ENCODE measurements at places on chromosomes 6 and 20. TPM values are rescaled to one million over a fixed set of nuclear protein-coding genes. Genes with fewer than 3 reads are reported as not detected.

DNA sequence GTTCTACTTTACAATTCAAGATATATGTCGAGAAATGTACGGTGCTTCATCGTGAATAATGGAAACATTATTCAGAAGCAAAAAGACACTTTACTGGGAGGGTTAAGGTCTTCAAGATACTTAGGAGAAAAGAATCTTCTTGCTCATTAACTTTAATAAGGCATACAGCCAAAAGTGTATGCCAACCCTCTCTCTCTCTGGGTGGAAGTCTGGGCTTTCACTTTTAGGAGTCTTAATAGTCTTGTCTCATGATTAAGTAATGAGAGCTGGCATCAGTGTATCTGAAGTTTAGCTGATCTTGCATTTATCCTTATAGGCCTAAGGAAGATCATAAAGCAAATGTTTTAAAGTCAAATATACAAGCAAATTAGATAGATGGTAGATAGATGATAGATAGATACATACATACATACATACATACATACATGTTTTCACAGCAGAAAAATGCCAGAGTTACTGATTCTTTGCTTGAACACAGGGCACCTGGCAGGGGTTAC is 21.5 kb downstream of the OLIG3 start:
- H3K4me3 ChIP-seq: no peak overlapping the region
- peaks cover 48% of the 10 kb centered on the region for H3K27me3 ChIP-seq
- no peaks in the 10 kb centered on the region for H3K4me1 ChIP-seq
- H3K27ac ChIP-seq: no peak overlapping the region
- H3K36me3 ChIP-seq: no peaks in the 10 kb centered on the region
- DNase-seq: no peak

CARMIL1 gene
- total RNA-seq: 17.2 TPM

DNA sequence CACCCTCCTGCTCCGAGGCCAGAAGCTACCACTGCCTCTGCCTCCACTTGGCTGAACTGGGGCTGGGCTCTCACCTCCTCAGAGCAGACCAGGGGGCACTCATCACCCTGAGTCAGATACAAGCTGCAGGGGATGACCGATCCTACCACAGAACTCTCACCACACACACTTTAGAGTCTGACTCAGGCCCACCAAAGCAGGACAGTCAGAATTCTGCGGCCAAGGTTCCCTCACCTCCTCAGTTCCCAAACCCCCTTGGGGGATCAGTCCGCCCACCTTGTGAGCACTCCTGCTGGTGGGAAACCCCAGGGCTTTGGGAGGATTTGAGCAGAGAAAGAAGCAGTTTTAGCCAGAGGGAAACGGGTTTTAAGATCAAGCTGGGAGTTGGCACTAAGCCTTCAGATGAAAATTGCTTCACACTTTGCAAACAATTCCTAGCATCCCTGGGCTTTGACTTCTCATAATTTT is 587.8 kb upstream of the JAG1 start:
- no peak overlapping the region for H3K4me3 ChIP-seq
- H3K27ac ChIP-seq: no peak overlapping the region
- H3K27me3 ChIP-seq: no peaks in the 10 kb centered on the region
- peaks cover 10% of the 10 kb centered on the region for H3K4me1 ChIP-seq
- no peak for DNase-seq

DNA sequence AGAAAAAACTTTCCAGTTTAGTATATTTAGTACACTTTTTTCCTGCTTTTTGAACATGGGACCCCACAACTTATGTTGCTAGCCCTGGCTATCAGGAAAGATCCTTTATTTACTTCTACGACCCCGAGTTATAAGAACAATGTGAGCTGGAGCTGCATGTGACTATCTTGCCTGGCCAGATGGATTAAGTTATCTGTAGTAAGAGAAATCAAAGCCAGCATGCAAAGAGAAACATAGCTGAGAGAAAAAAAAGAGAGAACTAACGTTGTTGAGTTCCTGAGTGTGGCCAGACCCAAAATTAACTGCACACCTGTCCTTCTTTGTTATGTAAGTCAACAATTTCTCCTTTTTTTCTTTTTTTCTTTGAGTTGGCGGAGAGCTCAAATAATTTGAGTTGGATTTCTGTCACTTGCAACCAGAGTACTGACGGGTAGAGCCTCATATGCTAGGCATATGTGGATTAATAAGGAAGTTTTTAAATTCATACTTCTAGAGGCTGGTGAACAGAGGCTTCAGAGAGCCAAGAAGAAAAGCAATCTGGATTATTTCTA is 219.5 kb downstream of the HACE1 start:
- no peaks in the 10 kb centered on the region for H3K27me3 ChIP-seq
- no peak overlapping the region for H3K4me3 ChIP-seq

DNA sequence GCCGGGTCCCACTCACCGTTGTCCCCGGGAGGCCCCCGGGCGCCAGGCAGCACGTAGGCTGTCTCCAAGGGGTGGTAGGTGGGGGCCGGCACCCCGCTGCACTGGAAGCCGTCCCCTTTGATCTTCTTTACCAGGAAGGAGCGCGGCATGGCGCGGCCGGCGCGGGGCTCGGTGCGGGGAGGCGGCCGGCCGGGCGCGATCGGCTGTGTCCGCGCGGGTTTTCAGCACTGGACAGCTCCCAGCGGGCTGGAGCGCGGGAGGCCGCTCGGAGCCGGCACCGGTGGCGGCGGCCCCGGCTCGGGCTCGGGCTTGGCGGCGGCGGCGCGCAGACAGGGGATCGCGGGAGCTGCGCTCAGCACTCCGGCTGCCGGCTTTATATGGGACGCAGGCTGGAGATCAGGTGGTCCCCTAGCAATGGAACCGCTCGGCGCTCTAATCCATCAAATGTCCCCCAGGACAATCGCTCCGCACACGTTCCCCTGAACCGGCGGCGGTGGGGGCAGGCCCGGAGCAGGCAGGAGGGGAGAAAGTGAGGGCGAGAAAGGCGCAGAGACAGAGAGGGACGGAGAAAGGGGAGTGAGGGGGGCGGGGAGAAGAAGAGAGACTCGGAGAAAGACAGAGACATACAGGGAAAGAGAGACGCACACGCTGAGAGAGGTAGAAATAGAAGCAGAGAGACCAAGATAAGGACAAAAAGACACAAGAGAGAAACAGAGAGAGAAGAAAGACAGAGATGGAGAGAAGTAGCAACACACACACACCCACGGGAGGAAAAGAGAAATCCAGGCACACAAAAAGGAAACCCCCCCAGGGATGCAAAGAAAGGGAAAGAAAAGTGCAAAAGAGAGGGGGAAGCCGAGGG is at the start of gene SCRT2:
Gene SCRT2, minus strand, starts transcription at position 350 of the 862 bp plus-strand sequence. Its CDS starts 201 bp downstream, at position 149.
- no peaks in the 10 kb centered on the region for H3K36me3 ChIP-seq
- H3K27me3 ChIP-seq: peaks cover 86% of the 10 kb centered on the region
- peak; percentile 92 for DNase-seq
- H3K27ac ChIP-seq: peak within 1 kb of the TSS; percentile 10

GRCh38 chr6:26318459-26319404 is 46.3 kb upstream of the BTN3A2 start:
- peaks cover 30% of the 10 kb centered on the region for H3K4me1 ChIP-seq
- H3K27me3 ChIP-seq: peaks cover 35% of the 10 kb centered on the region
- peak overlapping the region; percentile 76 for H3K4me3 ChIP-seq
- peak overlapping the region; percentile 5 for H3K27ac ChIP-seq
- no peaks in the 10 kb centered on the region for H3K36me3 ChIP-seq

- no peaks in the 10 kb centered on the region for H3K4me1 ChIP-seq
- no peaks in the 10 kb centered on the region for H3K36me3 ChIP-seq
- peaks cover 70% of the 10 kb centered on the region for H3K27me3 ChIP-seq
- peak overlapping the region; percentile 84 for H3K4me3 ChIP-seq
- peak; percentile 72 for DNase-seq
Observed at GRCh38 chr6:11043378-11043960, 636 bp downstream of the ELOVL2 start.

FITM2 gene
- 7.1 TPM for total RNA-seq

GRCh38 chr6:138145402-138145801 is 16.3 kb upstream of the ARFGEF3 start:
- H3K36me3 ChIP-seq: no peaks in the 10 kb centered on the region
- DNase-seq: no peak
- no peaks in the 10 kb centered on the region for H3K4me1 ChIP-seq
- peaks cover 6% of the 10 kb centered on the region for H3K27me3 ChIP-seq
- no peak overlapping the region for H3K4me3 ChIP-seq
- no peak overlapping the region for H3K27ac ChIP-seq

DNA sequence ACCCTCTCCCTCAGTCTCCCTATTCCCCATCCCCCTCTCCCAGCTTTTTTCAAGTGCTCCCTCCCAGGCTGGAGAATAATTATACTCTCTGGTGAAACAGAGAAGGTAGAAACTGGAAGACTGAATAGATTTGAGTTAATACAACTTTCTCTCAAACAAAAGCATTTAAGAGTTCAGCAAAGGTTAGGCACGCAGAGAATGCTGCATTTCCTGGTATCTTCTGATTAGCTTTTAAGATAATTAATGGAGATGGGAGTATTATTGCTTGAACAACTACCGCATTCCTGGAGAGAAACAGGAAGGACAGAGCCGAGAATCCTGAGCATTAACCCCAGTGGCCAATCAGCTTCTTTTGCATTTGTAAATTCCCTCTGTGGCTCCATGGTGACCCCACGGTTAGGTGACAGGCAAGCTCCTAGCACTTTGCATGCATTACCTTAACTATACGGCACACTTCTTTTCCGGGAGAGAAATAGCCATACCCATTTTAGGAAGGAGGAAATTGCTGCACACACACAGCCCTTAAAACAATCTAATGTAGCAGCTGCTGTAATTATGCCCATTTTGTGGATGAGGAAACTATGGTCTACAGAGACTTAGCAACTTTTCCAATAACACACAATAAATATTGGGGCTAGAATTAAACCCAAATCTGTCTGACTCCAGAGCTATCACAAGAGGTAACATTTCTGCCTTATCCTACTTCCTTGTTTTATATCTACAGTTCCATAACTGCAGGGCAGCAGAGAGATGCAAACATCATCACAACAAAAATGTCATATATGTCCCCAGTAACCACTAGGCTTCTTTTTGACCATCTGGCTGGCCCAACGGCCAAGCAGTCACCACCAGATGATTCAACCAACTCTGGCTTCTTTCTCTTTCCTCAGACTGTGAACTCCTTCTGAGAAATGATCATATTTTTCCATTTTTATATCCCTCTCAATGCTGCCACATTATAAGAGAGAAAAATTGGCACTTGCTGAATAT is 169.9 kb downstream of the CD24 start:
- H3K27ac ChIP-seq: peak overlapping the region; percentile 97
- peak overlapping the region; percentile 76 for H3K4me3 ChIP-seq
- no peak for DNase-seq
- peaks cover 7% of the 10 kb centered on the region for H3K36me3 ChIP-seq
- peaks cover 47% of the 10 kb centered on the region for H3K4me1 ChIP-seq
- no peaks in the 10 kb centered on the region for H3K27me3 ChIP-seq

DNA sequence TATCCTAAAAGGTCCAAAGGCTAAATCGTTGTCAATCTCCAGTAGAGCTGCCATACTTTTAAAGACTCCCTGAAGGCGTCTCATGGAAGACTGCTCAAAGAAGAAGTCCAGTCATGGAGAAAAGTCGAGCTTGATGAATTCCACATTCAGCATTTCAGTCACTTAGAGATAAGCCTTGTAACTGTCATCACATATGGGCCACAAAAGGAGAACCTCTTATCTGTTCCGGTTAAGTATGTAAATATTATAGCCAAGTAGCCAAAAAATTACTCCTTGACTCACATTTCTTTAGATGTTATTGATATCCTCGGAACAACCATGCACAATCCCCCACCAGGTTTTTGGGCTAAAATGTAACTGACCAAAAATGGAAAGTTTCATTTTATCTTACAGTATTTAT is 9.8 kb upstream of the CNKSR3 start:
- H3K4me3 ChIP-seq: no peak overlapping the region
- no peak overlapping the region for H3K27ac ChIP-seq
- H3K4me1 ChIP-seq: peaks cover 17% of the 10 kb centered on the region
- no peak for DNase-seq
- peaks cover 2% of the 10 kb centered on the region for H3K27me3 ChIP-seq

DNA sequence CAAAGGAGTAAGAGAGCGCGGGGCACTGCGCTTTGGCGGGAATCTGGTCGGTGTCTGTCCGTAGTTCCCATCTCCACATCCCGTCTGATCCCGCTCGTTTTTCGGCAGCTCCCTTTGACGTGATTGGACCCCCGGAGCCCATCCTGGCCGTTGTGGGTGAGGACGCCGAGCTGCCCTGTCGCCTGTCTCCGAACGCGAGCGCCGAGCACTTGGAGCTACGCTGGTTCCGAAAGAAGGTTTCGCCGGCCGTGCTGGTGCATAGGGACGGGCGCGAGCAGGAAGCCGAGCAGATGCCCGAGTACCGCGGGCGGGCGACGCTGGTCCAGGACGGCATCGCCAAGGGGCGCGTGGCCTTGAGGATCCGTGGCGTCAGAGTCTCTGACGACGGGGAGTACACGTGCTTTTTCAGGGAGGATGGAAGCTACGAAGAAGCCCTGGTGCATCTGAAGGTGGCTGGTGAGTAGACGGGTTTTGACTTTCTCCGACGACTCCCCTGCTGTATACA is 1.4 kb downstream of the BTN1A1 start:
- peaks cover 64% of the 10 kb centered on the region for H3K27me3 ChIP-seq
- no peaks in the 10 kb centered on the region for H3K36me3 ChIP-seq
- no peak for DNase-seq
- peak overlapping the region; percentile 82 for H3K4me3 ChIP-seq

TEAD3 gene
- 109 TPM for total RNA-seq

DNA sequence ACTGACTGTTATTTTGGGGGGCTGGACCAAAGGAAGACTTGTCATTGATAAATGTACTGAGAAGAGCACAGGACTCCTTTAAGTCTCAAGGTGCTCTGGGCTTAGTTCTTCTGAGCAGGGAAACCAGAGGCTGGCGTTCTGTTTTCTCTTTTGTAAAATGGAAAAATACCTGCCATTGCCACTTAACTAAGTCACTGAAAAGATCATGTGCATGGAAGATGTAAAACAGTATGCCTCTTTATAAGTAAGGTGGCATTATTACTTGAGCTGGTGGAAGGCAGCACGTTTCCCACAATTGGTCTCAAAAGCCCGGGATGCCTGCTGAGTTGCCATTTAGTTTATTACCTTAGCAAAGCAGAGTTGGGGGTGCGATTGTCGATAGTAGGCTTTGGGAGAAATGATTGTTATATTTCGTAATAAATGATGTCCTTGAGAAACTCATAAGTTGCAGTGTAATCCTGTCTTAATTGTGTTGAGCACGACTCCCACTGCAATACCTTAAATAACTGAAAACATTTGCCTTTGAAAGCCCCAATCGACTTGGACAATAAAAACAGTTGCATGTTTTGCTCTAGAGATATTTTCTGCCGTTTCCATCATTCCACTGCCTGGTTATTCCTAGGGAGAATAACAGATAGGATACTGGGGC is 3.6 kb downstream of the JARID2 start:
- H3K36me3 ChIP-seq: peaks cover 6% of the 10 kb centered on the region
- H3K27me3 ChIP-seq: no peaks in the 10 kb centered on the region
- H3K4me3 ChIP-seq: peak overlapping the region; percentile 97
- DNase-seq: no peak
- peak overlapping the region; percentile 98 for H3K27ac ChIP-seq

BPIFA1 gene
- total RNA-seq: 0.69 TPM

CDH4 gene
- 8.3 TPM for total RNA-seq

PAQR8 gene
- 21.2 TPM for total RNA-seq
